Activated T-cell treated with anti-CD3 and anti-CD28 coated beads, Interleukin-2, amount 50 U/mL, for 4 hours (primary cell): ENCODE measurements at places on chromosomes 6 and 20. TPM values are rescaled to one million over a fixed set of nuclear protein-coding genes. Genes with fewer than 3 reads are reported as not detected.

The SLC22A2 gene
- total RNA-seq: not detected

The CALHM4 gene
- total RNA-seq: not detected

The SEC63 gene
- total RNA-seq: 86.8 TPM

The PGC gene
- total RNA-seq: 0.24 TPM

The PCMT1 gene
- 85.0 TPM for total RNA-seq

The LAMP5 gene
- not detected for total RNA-seq

The IRF4 gene
- total RNA-seq: 924 TPM

The OVOL2 gene
- not detected for total RNA-seq

The TMEM181 gene
- 13.2 TPM for total RNA-seq

The HLA-DMB gene
- 0.46 TPM for total RNA-seq

The BPIFB2 gene
- not detected for total RNA-seq

The SMOC2 gene
- total RNA-seq: 0.08 TPM

The SLC2A10 gene
- not detected for total RNA-seq

The FKBP1C gene
- total RNA-seq: 2.5 TPM

The EMILIN3 gene
- not detected for total RNA-seq

The SLC22A3 gene
- 0.13 TPM for total RNA-seq

The CLVS2 gene
- not detected for total RNA-seq

The HLA-G gene
- not detected for total RNA-seq

The PRRT1 gene
- 0.37 TPM for total RNA-seq

The TSHZ2 gene
- 19.3 TPM for total RNA-seq

The IRAK1BP1 gene
- total RNA-seq: 2.2 TPM

The MROH8 gene
- 0.30 TPM for total RNA-seq

The OR2H1 gene
- not detected for total RNA-seq
